Stimulated activated CD8-positive, alpha-beta memory T cell treated with anti-CD3 and anti-CD28 coated beads, Interleukin-15, amount 100 ng/mL, for 24 hours (primary cell): ENCODE measurements at places on chromosomes 4 and X.
A peak's percentile ranks its signal among the peaks of the same experiment; 100 is the strongest.

DNA sequence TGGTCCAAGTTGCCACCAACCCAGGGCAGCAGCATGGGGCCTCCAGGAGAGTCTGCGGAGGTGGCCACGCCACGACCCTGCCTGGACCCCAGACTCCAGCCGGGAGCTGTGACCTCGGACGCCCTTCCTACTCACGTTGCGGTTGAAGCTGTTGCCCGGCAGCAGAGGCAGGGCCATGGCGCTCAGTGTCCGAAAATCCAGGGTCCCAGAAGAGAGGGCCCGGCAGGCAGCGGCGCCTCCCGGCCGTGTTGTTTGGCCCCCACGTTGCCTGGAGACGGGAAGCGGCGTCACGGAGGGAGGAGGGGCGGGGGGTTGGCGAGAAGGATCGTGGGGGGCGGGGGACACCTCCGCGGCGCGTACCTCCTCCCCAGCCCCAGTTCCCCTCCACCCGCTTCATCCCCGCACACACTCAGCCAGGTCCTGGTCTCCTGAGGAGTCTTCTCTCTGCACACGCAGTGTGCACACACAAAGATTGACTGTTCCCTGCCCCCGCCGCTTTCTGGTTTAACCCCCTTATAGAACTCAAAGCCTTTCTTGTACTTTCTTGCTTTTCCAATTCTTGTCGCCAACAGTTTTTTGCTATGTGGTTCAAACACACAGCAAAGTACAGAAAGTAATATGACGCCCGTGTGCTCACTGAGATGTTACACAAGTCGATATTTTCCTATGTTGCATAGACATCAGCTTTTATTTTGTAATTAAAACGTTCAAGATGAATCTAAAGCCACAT, at the start of gene EFHC2:
Gene EFHC2, minus strand, starts transcription at position 261 of the 730 bp plus-strand sequence. Its CDS starts 84 bp downstream, at position 177.
- peak; percentile 4 for DNase-seq

- no peak for DNase-seq
Measured at GRCh38 chr4:189206953-189207352, 733.7 kb upstream of the FRG1 start.

DNA sequence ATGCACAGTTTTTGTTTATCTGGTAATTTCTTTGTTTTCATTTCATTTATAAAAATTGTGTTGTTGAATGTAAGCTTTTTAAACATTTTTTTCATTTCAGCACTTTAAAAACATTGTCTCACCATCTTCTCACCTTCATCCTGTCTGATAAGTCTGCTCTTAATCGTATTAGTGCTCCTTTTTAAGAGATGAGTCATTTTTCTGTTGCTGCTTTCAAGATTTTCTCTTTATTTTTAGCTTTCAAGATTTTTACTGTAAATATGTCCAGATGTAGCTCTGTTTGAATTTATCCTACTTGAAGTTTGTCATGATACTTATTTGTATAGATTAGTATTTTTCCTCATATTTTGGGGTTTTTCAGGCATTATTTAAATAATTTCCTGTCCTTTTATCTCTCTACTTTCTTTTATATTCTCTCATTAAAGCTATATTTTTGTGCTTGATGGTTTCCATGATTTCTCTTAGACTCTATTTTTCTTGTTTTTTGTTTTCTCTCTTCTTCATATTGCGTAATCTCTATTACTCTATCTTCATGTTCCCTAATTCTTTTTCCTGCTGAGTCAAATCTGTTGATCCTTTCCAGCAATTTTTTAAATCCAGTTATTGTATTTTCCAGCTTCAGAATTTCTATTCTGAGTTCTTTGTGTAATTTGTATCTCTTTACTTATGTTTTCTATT, 1400.4 kb upstream of the PCDH7 start:
- no peak for DNase-seq

GRCh38 chr4:12924253-12924652, 559.9 kb downstream of the RAB28 start:
- no peak for DNase-seq
